ENCODE measurements at places on chromosomes 12 and 14.

GRCh38 chr12:90010089-90010488, 301.5 kb upstream of the ATP2B1 start:
- peak; percentile 36 for DNase-seq

DNA sequence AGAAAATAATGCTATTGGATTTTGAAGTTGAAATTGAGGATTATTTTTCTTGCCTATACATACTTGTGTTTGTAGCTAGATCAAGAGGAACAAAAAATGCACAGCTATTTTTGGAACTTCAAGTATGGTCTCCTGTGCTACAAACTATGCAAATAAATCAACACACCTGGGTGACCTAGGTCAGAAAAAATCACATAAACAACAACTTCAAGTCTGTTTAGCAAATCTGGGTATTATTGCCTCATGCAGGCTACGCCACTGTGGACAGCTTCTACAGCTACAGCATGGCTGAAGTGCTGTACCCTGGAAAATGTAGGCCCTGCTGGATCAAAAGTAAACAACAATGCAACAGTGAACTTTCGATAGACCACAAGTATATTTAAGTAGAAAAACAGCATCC, 87.5 kb downstream of the SLC6A15 start:
- no peak for DNase-seq

DNA sequence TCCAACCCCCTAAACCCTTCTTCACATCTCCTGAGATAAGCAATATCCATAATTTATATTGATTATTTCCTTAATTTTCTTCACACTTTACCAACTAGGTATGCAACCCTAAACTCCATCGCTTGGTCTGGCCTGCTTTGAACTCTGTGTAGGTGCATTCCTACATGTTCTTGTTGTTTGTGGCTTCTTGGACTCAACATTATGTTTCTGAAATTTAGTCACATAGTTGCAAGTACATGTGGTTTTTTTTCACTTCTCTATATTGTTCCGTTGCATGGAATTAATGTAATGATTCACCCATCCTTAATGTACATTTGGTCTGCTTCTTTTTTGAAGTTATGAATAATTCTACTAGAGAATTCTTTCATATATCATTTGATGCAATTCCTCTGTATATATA, 1.6 kb upstream of the TAS2R30 start:
- no peak for DNase-seq

GRCh38 chr14:100158566-100159093, 815 bp downstream of the DEGS2 start:
- no peak for DNase-seq

- DNase-seq = no peak
Measured at GRCh38 chr12:131688845-131689154, 22.1 kb upstream of the SFSWAP start.

GRCh38 chr14:72610831-72611200, 283.1 kb downstream of the DPF3 start:
- no peak for DNase-seq

DNA sequence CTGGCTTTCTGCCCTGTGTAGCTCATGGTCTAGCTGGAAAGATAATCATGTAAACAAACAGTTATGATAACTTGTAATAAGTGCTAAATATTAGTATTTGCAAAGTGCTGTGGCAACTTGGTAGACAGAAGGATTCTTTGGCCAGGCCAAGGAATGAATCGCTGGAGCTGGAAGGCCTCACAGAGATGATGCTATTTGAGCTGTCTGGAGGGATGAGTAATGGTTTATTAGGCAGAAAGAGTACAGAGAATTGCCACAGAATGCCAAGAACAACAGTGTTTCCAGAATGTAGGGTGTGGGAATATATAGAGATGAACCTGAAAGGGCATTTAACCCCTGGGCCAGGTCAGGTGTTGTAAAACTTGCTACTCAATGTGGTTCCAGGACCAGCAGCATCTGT, 27.6 kb downstream of the OTX2 start:
- DNase-seq = no peak

DNA sequence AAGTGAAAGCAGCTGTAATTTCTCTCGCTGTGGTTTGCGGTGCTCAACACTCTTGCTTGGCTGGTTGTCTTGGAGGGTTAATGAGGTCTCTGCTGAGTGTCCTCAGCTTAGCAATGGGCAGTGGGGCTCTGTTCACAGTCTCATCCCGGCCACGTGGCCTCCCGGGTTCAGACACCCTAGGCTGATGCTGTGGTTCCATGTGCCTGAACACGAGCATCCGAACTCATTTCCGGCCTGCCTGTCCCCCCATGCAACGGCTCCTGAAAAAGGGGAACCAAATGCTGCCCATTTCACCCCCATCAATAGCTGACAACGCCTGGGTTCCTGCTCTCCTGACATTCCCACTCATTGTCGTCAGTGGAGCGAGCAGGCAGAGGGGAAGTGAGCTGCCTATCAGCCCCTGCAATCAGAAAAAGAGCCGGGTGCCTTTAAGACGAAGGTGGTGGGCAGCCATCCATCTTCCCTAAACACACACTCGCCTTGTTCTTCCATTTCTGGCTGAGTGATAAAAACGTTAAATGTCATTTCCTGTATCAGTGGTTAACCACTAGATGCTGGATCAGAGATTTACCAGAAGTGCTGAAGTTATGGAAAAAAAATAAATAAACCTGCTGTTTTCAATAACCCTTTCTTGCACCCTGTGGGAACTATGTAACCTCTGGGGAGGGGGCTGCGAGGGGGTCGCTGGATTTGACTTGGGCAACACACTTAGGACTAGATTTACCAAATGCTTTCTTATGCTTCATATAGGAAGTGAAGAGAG, 60.3 kb upstream of the BCL2L14 start:
- DNase-seq = peak; percentile 79

- peak; percentile 19 for DNase-seq
Measured at GRCh38 chr14:55125403-55125802, 3.6 kb upstream of the LGALS3 start.

- peak; percentile 63 for DNase-seq
Measured at GRCh38 chr12:95440401-95440800, 33.6 kb upstream of the METAP2 start.

- DNase-seq = peak; percentile 84
Measured at GRCh38 chr12:58540480-58541299, 379.6 kb downstream of the LRIG3 start.

- DNase-seq = peak; percentile 11
Measured at GRCh38 chr12:28869197-28869596, 279.9 kb upstream of the FAR2 start.

GRCh38 chr12:65720136-65721130, 103.8 kb upstream of the HMGA2 start:
- DNase-seq = peak; percentile 91

DNA sequence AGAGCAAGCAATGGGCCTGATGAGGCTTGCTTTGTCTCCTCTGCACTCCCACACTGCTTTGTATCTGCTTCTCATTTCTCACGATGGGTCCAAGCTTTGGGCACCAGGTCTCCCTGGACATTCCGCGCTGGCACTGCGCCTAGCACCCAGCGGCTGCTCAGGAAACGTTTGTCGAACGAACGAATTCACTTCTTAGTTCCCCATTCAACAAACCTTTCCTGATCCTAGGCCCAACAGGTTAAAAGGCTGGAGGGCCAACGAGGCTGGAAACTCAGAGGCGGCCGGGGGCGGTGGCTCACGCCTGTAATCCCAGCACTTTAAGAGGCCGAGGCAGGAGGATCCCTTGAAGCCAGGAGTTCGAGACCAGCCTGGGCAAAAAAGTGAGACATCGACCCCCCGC, 1.0 kb upstream of the GLRX5 start:
- DNase-seq = no peak

Data from ELR (cell line).